ENCODE measurements at places on chromosomes 13 and 19.

GRCh38 chr13:75236774-75237173 lies 245.2 kb downstream of the TBC1D4 start:
- H3K4me3 ChIP-seq = no peak overlapping the region
- H3K27me3 ChIP-seq = peaks cover 4% of the 10 kb centered on the region

DNA sequence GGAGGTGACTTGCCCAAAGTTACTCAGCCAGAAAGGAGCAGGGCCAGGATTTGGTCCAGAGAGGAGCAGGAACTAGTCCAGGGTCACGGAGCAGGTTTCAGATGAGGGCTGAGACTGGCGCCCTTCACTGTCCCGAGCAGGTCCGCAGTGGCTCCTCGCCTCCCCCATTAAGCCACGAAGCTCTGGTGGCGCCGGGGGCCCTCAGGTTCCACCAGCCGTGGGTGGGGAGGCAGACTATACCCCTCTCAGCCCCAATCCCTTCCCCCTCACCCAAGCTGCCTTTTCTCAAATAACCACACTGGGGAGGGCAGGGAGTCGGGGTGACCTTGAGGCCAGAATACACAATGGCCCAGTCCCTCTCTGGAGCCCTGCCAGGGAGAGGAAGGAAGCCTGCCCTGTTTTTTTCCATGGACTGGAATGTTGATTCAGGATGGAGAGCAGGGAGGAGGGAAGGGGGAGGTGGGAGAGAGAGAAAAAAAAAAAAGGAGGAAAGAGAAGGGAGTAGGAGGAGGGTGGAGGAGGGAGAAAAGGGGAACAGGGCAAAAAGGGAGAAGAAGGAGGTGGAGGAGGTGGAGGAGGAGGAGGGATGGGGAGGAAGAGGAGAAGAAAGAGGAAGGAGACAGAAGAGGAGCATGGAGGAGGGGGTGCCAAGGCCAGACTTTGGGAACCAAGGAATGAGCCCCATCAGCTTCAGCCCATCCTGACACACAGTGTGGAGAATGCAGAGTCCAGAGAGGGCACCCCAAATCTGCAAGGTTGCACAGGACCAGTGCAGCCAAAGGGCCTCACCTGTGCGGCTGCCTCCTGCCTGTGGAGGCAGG lies 19.7 kb downstream of the CEACAM16 start:
- no peak for DNase-seq
- no peaks in the 10 kb centered on the region for H3K36me3 ChIP-seq
- H3K4me1 ChIP-seq = peaks cover 10% of the 10 kb centered on the region
- peaks cover 7% of the 10 kb centered on the region for H3K27me3 ChIP-seq
- H3K4me3 ChIP-seq = no peak overlapping the region

DNA sequence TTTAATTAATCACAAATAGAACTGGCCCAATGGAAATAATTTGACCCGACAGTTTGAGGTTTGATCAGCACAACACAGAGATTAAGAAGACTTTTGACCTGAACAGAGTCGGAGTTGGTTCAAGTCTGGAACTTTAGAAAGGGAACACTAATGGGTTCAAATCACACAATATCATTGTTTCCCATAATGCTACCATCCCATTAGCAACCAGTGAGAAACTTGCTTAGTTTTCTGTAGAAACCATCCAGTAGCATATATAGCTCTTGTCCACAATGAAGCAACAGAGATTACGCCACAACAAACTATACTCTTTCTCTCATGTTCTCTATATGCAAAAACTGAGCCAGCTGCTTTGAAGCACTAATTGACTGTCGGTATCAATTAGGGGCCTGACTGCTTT lies 376.9 kb upstream of the SPRY2 start:
- no peak for DNase-seq
- no peak overlapping the region for H3K4me3 ChIP-seq
- H3K27me3 ChIP-seq = peaks cover 4% of the 10 kb centered on the region
- H3K27ac ChIP-seq = no peak overlapping the region

DNA sequence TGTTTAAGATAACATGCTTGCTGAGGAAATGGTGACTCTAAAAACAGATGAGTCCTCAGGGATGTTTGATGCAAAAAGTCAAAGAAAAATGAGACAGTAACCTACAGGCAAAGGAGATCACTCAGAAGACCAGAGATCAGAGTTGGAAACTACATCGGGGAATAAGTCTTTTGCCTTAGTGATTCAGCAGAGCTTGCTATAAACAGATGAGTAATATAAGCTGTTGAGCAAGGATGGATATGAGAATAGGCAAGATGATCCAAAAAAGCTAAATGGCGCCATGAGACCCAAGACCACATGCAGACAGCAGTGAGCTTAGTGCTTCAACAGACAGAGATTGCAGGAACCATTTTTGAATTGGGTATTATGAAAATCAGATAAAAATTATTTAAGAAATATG lies 168.6 kb downstream of the POSTN start:
- H3K4me3 ChIP-seq = no peak overlapping the region
- no peak overlapping the region for H3K27ac ChIP-seq
- H3K4me1 ChIP-seq = no peaks in the 10 kb centered on the region
- no peak for DNase-seq
- no peaks in the 10 kb centered on the region for H3K36me3 ChIP-seq

DNA sequence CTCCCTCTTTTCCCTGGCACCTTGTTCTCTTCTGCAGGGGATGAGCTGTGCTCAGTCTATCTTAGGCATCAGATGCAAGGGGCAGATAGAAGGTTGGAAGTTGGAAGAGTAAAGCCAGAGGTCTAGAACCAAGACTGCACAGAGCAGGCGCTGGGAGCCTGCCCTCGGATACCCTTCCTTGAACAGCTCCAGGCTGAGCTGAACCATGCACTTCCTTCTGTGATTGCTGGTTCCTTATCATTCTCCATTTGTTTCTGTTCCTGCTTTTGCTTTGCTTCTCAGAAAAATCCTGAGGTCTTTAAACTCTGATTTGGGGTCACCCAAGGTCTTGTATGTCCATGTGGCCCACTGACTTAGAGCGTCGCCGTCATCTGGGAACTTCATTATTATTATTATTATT lies 36.3 kb downstream of the ARHGEF18 start:
- H3K4me1 ChIP-seq = peaks cover 3% of the 10 kb centered on the region
- no peak for DNase-seq
- H3K27ac ChIP-seq = peak overlapping the region; percentile 70
- H3K4me3 ChIP-seq = no peak overlapping the region
- H3K27me3 ChIP-seq = no peaks in the 10 kb centered on the region
- peaks cover 8% of the 10 kb centered on the region for H3K36me3 ChIP-seq

DNA sequence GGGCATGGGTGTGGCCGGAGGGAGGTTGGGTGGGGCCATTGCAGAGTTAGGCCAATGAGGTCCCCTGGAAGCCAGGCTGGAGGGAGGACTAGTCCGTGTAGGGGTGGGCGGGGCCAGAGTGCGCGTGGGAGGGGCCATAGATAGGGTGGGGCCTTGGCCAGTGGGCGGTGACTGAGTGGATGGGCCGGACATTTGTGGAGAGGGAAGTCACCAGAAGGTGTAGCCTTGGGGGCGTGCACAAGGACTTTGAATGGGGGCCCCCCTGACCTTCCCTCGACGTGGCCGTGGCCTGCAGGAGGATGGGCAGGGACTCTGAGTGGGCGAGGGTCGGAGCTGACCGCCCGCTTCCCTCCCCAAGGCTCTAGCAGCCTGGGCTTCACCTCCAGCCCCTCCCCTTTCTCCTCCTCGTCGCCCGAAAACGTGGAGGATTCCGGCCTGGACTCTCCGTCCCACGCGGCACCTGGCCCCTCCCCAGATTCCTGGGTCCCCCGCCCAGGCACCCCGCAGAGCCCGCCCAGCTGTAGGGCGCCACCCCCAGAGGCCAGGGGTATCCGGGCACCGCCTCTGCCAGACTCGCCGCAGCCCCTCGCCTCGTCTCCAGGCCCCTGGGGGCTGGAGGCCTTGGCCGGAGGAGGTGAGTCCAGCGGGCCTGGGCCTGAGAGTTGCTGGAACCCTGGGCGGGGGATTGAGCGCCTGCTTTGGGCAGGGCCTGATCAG lies 16.5 kb upstream of the B3GNT3 start:
- H3K4me3 ChIP-seq = peak overlapping the region; percentile 15
- peaks cover 10% of the 10 kb centered on the region for H3K36me3 ChIP-seq
- peaks cover 6% of the 10 kb centered on the region for H3K4me1 ChIP-seq
- DNase-seq = peak; percentile 30
- H3K27me3 ChIP-seq = peaks cover 3% of the 10 kb centered on the region

- H3K27me3 ChIP-seq = peaks cover 2% of the 10 kb centered on the region
- DNase-seq = no peak
- H3K27ac ChIP-seq = no peak overlapping the region
- H3K4me3 ChIP-seq = no peak overlapping the region
Observed at GRCh38 chr13:77874406-77874805, 44.2 kb downstream of the EDNRB start.

DNA sequence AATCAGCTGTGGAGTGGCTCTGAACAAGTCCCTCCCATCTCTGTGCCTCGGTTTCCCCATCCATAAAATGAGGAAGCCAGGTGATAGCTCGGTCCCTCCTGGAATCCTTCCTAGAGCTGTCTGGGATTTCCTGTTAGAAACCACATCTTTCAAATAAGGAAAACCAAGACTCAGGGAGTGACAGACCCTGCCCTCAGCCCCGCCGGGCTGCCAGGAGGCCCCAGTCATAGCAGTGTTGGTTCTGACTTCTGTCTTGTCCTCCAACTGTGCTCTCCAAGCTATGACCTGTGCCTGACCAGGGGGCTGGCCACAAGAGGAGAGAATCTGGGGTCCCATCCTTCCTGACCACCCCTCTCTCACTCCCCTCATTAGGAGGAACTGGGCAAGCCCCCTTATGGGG lies 1.1 kb upstream of the SHD start:
- no peaks in the 10 kb centered on the region for H3K36me3 ChIP-seq
- H3K27me3 ChIP-seq = peaks cover 9% of the 10 kb centered on the region
- H3K27ac ChIP-seq = no peak overlapping the region
- peaks cover 4% of the 10 kb centered on the region for H3K4me1 ChIP-seq
- no peak overlapping the region for H3K4me3 ChIP-seq

GRCh38 chr13:109577191-109577700 lies 209.1 kb downstream of the IRS2 start:
- no peaks in the 10 kb centered on the region for H3K4me1 ChIP-seq
- peaks cover 3% of the 10 kb centered on the region for H3K36me3 ChIP-seq
- no peak for DNase-seq
- H3K27me3 ChIP-seq = peaks cover 9% of the 10 kb centered on the region
- no peak overlapping the region for H3K27ac ChIP-seq
- H3K4me3 ChIP-seq = no peak overlapping the region

DNA sequence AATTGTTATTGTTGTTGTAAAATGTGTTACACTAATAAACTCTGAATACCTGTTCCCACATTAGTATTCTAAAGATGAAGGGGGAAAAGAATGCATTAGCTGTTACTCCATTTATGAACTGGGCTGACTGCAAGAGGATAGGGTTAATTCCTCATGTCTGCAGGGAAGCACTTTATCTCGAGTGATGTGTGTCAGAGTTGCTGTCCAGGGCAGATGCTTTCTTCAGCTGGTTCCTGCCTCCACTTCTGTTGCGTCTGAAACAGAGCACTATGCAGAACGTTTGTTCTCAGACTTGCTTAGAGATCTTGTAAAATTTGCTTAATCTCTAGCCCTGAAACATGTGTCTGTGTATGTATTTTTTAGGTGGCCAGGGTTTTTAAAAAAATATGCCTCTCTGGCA lies 318.8 kb downstream of the SPRY2 start:
- no peaks in the 10 kb centered on the region for H3K4me1 ChIP-seq
- H3K27ac ChIP-seq = no peak overlapping the region
- H3K4me3 ChIP-seq = no peak overlapping the region
- no peaks in the 10 kb centered on the region for H3K27me3 ChIP-seq

- no peak overlapping the region for H3K4me3 ChIP-seq
- peaks cover 2% of the 10 kb centered on the region for H3K27me3 ChIP-seq
- no peak for DNase-seq
- H3K4me1 ChIP-seq = no peaks in the 10 kb centered on the region
Observed at GRCh38 chr13:45817833-45818232, 33.7 kb downstream of the SIAH3 start.

- no peaks in the 10 kb centered on the region for H3K36me3 ChIP-seq
- H3K27me3 ChIP-seq = peaks cover 5% of the 10 kb centered on the region
- no peak for DNase-seq
- H3K27ac ChIP-seq = no peak overlapping the region
- H3K4me1 ChIP-seq = no peaks in the 10 kb centered on the region
Observed at GRCh38 chr19:44803442-44804428, 5.2 kb upstream of the BCAM start.
